Airway epithelial cell (primary cell): ENCODE measurements at places on chromosomes 5 and 9. TPM values are rescaled to one million over a fixed set of nuclear protein-coding genes. Genes with fewer than 3 reads are reported as not detected.

Gene OLFML2A
- total RNA-seq = 37.5 and 44.0 TPM in 2 replicates

Gene FBP2
- not detected in 2 replicates for total RNA-seq

Gene YTHDC2
- 13.3 and 22.6 TPM in 2 replicates for total RNA-seq

Gene AHRR
- 0.37 and 0.63 TPM in 2 replicates for total RNA-seq

Gene SV2C
- total RNA-seq = 0.14 TPM in 1 of 2 replicates, not detected in the other

Gene MLANA
- total RNA-seq = not detected in 2 replicates

Gene IRX4
- 20.9 and 23.0 TPM in 2 replicates for total RNA-seq

Gene LVRN
- 0.33 and 0.49 TPM in 2 replicates for total RNA-seq

Gene FCN2
- not detected in 2 replicates for total RNA-seq

Gene TMEM232
- 0.19 and 0.28 TPM in 2 replicates for total RNA-seq

Gene ENTPD8
- total RNA-seq = not detected in 2 replicates

Gene FAM221B
- total RNA-seq = not detected in 2 replicates

Gene OMD
- total RNA-seq = not detected in 2 replicates

Gene SPINK6
- 5.9 and 10.8 TPM in 2 replicates for total RNA-seq

Gene FBLL1
- total RNA-seq = not detected in 2 replicates

Gene MACIR
- 8.4 and 9.2 TPM in 2 replicates for total RNA-seq

Gene ALDH1A1
- 2.2 and 3.1 TPM in 2 replicates for total RNA-seq

Gene DND1
- 0.28 and 0.35 TPM in 2 replicates for total RNA-seq

Gene OLFM1
- not detected in 2 replicates for total RNA-seq

Gene GMCL2
- total RNA-seq = not detected in 2 replicates

Gene ARL14EPL
- not detected in 2 replicates for total RNA-seq

Gene PCDHGA7
- total RNA-seq = 0.92 and 1.2 TPM in 2 replicates

Gene SPINK7
- 4.2 and 14.1 TPM in 2 replicates for total RNA-seq

Gene GRXCR2
- not detected in 2 replicates for total RNA-seq

Gene DAPK1
- total RNA-seq = 3.3 and 3.4 TPM in 2 replicates

Gene AQP7
- total RNA-seq = not detected in 2 replicates

Gene BSPRY
- total RNA-seq = 15.2 and 15.3 TPM in 2 replicates

Gene HAPLN1
- total RNA-seq = not detected in 2 replicates

Gene ACTBL2
- 0.35 and 1.4 TPM in 2 replicates for total RNA-seq

Gene ENDOG
- total RNA-seq = 48.5 and 53.8 TPM in 2 replicates

Gene ANKRD18A
- 0.98 and 1.6 TPM in 2 replicates for total RNA-seq

Gene F12
- total RNA-seq = 14.4 and 19.6 TPM in 2 replicates

Gene MOCS2
- 44.2 and 45.6 TPM in 2 replicates for total RNA-seq

Gene SSNA1
- total RNA-seq = 119 and 122 TPM in 2 replicates

Gene ZER1
- 22.3 and 30.7 TPM in 2 replicates for total RNA-seq

Gene TAS2R1
- not detected in 2 replicates for total RNA-seq

Gene FABP6
- 0.56 and 0.70 TPM in 2 replicates for total RNA-seq

Gene KCNV2
- total RNA-seq = not detected in 2 replicates

Gene APBA1
- total RNA-seq = 0.65 and 0.85 TPM in 2 replicates

Gene FAM120AOS
- total RNA-seq = 23.6 and 25.3 TPM in 2 replicates

Gene INSYN2B
- total RNA-seq = 0.42 and 1.9 TPM in 2 replicates

Gene SYNPO
- 7.3 and 8.6 TPM in 2 replicates for total RNA-seq

Gene ODF2
- 31.4 and 34.7 TPM in 2 replicates for total RNA-seq

Gene SLC36A3
- not detected in 2 replicates for total RNA-seq

Gene IL13
- total RNA-seq = not detected in 2 replicates

Gene FLT4
- total RNA-seq = not detected in 2 replicates

Gene PCDHB11
- total RNA-seq = 0.09 TPM in 1 of 2 replicates, not detected in the other

Gene ROPN1L
- not detected in 2 replicates for total RNA-seq

Gene SLC6A19
- not detected in 2 replicates for total RNA-seq

Gene SLC46A2
- not detected in 2 replicates for total RNA-seq

Gene NIPAL4
- 14.9 and 22.1 TPM in 2 replicates for total RNA-seq

Gene YIPF5
- 36.3 and 44.6 TPM in 2 replicates for total RNA-seq

Gene CNTNAP3B
- 2.3 and 3.7 TPM in 2 replicates for total RNA-seq

Gene FOXD4L4
- total RNA-seq = 0.07 and 0.19 TPM in 2 replicates
